ENCODE measurements at places on chromosomes 6 and 20.

DNA sequence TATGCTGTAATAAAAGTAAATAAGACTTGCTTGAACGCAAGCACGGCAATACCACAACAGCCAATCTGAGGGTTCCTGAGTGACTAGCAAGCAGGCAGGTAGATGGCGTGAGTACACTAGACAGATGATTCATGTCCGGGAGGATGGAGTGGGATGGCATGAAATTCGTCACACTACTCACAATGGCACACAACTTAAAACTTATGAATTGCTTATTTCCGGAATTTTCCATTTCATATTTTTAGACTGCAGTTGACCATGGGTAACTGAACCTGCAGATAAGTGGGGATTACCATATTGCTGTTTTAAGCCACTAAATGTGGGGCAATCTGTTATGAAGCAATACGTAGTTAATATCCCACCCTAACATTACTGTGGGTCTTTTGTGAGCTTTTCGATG lies 93.6 kb upstream of the NFATC2 start:
- DNase-seq: no peak

GRCh38 chr6:113824411-113824810 lies 32.7 kb upstream of the MARCKS start:
- no peak for DNase-seq

DNA sequence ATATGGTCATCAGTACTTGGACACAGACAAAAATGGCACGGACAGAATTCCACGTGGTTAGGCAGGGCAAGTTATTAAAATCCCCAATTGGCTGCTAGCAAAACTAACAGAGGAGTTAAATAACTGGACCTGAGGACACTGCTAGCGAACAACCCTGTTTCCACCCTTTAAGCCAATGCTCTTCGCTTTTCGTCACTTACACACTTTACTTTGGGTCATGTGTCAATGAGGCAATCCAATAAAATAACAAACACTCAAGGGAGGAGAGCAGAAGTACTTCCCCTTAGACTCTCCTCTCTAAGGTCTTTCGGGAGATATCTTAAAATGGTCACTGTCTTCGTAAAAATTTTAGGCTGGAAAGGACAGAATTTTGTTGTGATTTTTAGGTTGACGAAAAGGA lies 68.6 kb downstream of the LCA5 start:
- no peak for DNase-seq

DNA sequence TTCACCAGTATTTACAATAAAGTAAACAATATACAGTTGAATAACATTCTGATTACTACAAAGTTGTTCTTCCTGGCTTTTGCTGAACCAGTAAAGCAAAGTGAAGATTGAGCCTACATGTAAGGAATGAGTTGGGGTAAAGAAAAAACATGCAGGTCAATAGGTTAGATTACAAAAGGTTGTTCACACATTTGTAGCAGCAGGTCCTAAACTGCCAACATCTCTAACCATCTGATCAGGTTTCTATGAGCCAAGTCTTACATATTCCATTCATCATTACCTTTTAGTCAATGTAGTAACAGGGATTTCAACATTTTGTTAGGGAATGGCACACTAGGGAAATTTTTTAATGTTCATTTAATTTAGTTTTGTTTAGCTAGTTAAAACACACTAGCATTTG lies 9.3 kb upstream of the CALHM6 start:
- DNase-seq: no peak

GRCh38 chr6:119186490-119186889 lies 108.0 kb upstream of the FAM184A start:
- DNase-seq: no peak

DNA sequence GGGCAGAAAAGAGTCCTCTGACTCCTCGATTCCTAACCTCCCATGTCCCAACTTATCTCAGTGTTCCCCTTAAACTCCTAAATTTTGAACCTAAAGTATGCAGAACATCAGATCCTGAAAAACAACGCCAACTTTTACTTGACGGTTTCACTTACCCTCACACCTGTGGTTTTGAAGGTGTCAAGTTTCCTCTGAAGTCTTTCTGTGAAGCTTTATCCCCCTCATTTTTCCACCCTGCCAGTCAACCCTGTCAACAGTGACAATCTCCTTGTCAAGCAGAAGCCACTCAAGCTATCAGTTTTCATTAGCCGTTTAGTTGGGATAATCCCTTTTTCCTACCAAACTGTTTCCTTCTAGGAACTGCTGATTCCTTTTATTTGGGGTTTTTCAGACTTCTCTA lies 245.4 kb upstream of the PREP start:
- no peak for DNase-seq

- DNase-seq: no peak
Measured at GRCh38 chr20:22586645-22587310, 2.4 kb upstream of the FOXA2 start.

DNA sequence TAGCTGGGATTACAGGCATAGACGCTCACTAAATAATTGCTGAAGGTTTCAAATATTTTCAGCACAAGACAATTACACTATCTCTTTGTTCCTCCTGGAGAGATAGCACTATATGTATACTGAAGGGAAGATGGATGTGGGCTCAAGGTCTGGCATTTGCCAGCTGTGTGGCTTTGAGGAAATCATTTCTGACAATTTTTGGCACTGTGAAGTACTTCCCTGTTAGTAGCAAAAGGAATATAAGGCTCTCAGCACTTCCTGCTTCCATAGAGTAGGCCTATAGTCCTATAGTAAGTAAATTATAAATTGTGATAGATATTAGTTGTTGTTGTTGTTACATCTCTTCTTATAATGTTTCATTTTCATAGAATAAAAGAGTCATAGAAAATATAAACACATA lies 271.1 kb downstream of the SAMD5 start:
- DNase-seq: no peak

GRCh38 chr6:139457476-139457875 lies 83.0 kb upstream of the CITED2 start:
- no peak for DNase-seq

DNA sequence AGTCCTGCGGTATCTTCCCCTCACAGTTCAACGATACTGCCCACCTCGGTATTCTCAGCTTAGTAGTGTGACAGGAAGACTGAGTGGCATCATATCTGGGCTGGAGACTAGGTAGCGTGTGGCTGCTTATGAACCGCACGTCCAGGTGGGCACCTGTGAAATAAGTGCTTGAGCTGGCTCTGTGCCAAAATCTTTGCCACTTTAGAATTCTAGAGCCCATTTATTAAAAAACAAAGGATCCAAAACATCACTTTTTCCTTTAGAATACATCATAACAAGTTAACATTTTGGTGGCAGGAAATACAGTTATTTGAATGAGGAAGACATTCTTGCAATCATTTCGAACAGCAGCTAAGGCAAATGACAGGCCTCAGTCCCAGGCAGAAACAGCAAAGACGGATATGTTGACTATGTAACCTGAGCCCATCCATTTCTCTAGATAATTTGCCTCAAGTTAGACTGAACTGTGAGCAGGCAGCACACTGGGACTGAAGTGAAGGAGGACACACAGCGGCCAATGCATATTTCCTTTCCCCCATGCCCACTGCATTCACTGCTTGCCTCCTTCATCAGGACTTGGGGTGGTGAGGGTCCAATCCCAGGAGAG lies 136.6 kb downstream of the GMDS start:
- DNase-seq: peak; percentile 82

DNA sequence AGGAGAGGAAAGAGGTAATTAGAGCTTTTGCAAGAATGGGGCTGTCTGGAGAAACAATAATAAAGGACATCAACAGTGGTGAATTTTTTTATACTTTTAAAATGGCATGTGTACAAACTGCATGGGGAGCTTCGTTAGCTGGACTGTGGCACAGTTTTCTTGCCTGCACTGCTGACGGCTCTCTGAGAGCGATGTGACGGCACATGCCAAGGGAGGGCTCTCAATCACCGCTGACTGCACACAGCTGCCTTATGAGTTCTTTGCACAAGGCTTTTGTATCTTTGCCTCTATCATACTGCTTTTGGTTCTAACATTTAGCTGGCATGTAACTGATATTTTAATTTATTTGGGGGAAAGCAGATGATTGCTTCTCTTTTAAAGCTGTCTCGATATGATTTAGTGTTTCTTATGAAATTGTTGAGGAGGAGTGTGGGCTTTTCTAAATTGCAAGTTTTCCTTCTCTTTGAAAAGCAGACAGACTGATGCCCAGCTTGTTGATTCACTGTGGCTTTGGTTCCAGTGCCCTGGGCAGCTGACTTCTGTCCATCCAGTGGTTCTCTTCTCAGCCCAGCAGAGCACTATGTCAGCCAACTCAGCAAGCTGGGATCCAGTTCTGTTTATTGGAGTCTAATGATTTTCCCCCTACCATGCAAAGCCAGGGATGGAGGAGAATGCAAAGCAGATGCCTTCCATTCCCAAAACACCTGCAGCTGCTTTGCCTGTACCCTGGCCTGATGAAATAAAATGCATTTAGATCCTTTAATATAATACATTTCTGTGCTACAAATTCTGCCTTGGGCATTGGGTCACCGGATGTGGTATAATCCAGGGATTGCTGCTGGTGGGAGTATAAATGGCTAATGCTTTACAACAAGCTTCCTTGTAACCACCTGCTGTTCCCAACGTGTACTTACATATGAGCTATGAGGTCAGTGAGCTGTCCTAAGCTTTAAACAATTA lies 323.9 kb downstream of the ZFAND3 start:
- DNase-seq: no peak

- no peak for DNase-seq
Measured at GRCh38 chr6:84652356-84653026, 111.9 kb downstream of the TBX18 start.

GRCh38 chr6:151390851-151391470 lies 398 bp downstream of the ZBTB2 start:
- DNase-seq: peak; percentile 72

DNA sequence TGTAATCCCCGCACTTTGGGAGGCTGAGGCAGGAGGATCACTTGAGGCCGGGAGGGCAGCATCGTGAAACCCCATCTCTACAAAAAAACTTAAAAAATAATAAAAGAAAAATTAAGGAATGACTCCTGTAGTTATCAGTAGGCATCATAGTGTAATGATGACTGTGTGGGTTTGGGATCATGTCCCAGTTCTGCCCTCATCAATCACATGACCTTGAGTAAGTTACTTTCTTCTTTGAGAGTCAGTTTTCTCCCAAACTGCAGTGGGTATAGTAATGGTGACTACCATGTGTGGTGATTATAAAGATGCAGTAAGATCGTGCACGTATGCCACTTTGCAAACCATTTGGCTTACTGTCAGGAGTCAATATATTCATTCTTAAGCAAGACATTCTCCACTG lies 89.2 kb downstream of the TXNDC5 start:
- no peak for DNase-seq

DNA sequence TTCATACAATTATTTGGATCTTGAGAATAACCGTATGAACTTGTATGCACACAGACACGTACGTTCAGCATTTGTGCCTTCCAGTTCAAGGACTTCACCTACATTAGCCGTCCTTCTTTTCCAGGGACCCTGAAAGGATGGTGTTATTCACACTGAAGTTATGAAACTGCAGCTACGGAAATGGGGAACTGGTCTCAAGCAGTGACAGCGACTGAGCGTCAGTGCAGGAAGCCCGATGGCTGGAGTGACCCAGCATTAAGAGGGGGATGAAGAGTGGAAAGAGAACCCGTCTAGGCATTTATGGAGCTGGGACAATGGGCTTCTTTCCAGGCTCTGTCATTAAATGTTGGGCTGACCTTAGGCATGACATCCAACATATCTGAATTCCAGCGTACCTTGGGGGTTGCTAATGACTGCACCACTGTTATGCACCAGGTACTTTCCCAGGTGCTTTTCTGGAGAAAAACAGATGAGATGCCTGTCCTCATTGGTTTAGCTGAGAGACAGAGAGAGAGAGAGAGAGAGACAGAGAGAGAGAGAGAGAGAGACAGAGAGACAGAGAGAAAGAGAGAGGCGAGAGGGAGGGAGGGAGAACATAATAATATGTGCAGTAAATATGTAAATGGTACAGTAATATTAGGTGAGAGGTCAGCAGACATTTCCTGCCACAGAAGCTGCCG lies 204.7 kb upstream of the EXOC2 start:
- DNase-seq: no peak

- no peak for DNase-seq
Measured at GRCh38 chr6:38146021-38146733, 326.6 kb downstream of the ZFAND3 start.

GRCh38 chr6:14742171-14742570 lies 503.7 kb upstream of the JARID2 start:
- DNase-seq: no peak

DNA sequence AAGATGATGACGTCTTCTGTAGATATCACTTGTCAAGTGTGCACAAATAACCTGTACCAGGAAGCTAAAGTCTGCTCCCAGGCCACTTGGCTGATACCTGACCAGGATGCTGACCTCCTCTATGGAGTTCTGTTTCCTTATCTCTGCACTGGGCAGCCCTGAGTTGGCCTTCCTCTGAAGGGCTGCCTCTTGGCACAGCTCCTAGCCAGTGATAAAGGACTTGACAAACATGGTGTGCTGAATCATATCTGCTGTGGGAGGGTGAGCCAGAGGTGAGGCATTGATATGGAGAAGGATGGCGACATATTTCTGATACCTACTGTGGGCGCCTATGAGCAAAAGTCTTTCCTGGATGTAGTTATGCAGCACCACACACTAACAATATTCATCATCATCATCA lies 32.8 kb upstream of the FOXA2 start:
- no peak for DNase-seq

DNA sequence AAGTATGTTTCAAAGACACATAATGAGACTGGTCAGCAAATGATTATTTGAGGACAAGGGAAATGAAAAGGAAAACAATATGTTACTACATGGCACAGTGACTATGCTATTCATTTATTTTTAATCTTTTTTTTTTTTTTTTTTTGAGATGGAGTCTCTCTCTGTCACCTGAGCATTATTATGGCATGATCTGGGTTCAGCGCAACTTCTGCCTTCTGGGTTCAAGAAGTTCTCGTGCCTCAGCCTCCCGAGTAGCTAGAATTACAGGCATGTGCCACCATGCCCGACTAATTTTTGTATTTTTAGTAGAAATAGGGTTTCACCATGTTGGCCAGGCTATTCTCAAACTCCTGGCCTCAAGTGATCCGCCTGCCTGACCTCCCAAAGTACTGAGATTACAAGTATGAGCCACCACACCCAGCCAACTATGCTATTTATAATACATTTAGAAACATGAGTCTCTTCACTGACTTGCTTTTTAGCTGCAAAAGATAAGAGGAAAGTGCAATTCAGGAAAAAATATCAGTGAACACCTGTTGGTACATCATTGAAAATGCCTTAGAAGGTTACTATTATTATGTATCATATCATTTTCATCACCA lies 3.4 kb downstream of the CALHM4 start:
- DNase-seq: no peak

DNA sequence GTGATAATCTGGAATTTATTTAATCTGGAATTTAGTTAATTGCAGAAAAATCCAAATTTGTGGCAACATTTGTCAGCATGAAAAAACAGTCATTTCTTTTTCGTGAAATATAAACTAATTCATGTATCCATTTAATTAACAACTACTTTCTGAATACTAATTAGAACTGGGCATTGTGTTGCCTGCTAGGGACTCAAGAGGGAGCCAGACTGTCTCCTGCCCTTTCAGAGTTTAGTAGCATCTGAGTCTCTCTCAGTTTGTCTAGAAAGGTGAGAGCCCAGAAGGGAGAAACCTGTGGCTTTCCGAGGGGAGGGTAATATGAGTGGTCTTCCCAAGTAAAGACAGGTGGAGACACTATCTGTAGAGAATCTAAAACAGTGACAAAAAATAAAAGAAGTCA lies 210.9 kb upstream of the HDDC2 start:
- no peak for DNase-seq
